Stimulated activated CD8-positive, alpha-beta memory T cell treated with anti-CD3 and anti-CD28 coated beads, Interleukin-12 subunit alpha, Interleukin-12 subunit beta, amount 100 ng/mL, for 1 hour (primary cell): ENCODE measurements at places on chromosomes 12 and 14.

DNA sequence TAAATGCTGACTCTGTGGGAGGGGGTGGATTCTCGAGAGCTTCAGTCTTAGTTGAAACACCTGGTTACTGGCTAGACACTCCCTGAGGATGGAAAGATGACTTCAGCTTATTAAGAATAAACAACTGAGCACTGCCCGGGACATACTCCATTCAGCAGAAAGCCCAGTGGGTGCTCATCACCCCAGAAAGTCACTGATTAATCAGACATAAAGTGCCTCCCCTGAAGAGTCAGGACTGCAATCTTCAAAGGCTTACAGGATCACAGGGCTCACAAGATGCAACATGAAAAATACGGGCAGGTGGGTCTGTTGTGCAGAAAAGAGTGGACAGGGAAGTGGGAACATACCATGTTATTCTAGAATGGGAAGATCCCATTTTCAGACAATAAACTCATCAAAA is 207.0 kb downstream of the CALM1 start:
- no peak for DNase-seq

GRCh38 chr12:32585680-32586079 is 93.4 kb upstream of the DNM1L start:
- DNase-seq: no peak

DNA sequence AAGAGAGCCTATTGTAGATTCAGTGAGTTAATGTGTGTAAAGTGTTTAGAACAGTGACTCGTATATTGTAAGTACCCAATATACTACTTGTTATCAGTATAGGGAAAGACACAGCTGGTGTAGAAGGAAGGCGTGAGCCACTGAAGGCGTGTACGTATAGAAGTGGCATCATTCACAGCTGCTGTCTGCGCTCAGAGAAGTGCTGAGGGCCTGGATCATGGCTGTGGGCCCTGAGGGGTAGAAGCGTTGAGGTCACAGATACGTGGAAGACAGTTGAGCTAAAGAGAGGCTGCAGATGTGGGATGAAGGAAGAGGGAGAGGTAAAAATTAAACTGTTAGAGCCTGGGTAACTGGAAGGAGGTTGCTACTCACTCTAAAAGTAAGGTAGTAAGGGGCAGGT is 5.9 kb downstream of the C12orf75 start:
- DNase-seq: no peak

DNA sequence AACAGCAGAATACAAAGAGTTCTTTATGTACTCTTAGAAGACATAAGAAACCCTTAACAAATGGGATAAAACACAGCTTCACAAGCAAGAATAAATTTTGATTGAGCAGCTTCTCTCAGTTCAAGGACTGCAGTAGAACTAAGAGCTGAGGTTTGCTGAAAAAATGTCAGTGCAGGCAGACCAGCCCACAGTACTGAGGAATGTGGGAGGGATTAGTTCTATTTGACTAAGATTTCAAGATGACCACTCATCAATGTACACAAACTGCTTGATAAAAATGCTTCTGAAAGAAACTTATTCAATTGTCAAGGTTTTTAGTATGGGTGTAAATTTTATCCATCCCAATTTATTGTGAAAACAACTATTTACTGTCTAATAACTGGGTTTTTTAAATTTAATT is 138.4 kb downstream of the SEC23A start:
- no peak for DNase-seq

- DNase-seq: no peak
These were observed 134.0 kb downstream of the ANO6 start for GRCh38 chr12:45349916-45350315.

- DNase-seq: no peak
These were observed 10.8 kb downstream of the TSPAN9 start for GRCh38 chr12:3087758-3088650.

- DNase-seq: no peak
These were observed 557.4 kb downstream of the FLRT2 start for GRCh38 chr14:86087377-86087776.

DNA sequence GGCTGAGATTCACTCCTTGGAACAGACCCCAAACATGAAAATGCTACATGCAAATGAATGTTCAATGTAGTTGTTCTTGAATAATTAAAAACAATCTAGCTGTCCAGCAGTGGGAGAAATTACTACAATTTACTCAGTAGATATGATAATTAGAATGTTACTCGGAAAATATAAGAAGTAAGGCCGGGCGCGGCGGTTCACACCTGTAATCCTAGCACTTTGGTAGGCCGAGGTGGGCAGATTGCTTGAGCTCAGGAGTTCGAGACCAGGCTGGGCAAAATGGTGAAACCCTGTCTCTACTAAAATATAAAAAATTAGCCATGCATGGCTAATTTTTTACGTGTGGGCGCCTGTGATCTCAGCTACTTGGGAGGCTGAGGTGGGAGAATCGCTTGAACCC is 15.3 kb upstream of the PTGER2 start:
- DNase-seq: no peak

DNA sequence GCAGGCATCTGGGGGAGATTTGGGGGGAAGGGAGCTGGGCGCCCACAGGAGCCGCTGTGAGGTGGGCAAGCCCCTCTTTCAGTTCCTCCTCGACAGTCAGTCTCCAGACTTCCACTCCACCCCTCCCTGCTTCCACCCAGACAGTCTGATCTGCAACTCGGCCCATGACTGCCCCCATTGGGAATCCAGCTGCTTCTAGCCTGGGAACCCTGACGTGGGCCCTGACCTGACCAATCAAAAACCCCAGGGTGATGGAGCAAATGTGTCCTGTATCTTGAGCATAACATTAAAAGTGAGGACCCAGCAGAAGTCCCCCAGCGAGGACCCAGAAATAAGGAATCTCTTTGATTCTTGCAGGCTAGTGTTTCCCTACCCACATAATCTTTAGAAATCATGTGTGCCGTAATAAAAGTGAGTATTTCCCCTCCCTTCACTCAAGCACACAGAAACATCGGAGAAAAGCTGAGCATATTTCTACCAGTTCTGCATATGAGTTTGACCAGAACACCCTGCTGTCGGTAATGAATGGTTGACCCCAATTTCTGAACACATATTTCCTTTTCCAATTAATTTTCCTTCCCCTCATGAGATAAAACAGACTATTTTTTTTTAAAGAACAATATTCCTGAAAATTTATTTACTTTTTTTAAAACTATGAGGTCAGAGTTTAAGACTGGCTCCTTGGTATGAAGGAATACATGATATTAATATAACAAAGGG is 6.4 kb downstream of the SSH1 start:
- no peak for DNase-seq

DNA sequence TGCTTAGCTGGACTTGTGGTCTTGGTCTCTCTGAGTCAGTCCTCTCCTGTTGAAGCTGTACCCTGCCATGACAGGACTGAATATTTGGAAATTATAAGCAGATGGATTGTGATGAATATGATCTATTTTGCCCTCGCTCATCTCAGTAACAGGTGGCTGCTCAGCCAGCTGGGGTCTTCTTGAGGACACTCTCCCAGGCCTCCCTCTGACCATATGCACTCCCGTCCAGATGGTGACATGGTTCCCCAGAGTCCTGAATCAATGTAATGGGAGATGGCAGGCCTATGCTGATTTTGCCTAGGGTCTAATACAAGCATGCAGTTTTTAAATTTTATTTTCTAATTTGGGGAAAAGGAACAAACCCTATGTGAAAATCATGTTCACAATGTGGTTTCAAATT is 63.1 kb upstream of the TRHDE start:
- DNase-seq: no peak

GRCh38 chr14:51960866-51961265 is 28.5 kb upstream of the RTRAF start:
- no peak for DNase-seq

GRCh38 chr12:24848941-24849477 is 99.9 kb downstream of the BCAT1 start:
- no peak for DNase-seq

DNA sequence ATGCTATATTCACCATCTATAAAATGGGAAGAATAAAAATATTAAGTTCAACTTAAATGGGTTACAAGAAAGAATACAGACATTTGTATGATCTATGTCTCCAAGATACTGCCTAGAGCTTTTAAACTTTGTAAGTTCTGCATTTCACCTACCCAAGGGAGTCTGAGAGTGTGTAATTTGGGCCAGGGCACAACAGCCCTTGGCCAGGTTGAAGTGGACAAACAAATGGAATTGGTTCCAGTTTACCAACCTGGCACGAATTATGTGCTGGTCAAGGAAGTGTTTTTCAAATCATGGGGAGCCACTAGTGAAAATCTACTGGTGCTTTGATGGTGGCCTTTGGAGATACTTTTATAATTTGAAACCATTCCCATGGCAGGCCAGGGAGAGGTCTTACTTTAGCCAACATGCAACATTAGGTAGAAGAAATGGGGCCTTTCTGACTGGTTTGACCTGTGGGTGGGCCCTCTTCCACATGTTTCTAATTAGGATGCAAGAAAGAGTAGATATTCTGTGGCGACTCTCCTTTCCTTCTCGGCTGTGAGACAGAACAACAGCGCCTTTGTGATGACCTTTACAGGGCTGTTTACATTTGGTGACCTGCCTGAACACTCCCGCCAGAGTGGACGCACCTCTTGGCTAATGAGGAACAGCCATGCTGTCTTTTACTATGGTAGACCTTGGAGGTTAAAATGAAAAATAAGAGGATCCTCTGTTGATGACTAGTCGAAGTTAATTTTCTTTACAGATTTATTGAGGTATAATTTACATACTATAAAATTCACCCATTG is 476.6 kb downstream of the ZFP36L1 start:
- DNase-seq: no peak
